ENCODE measurements at places on chromosomes 12 and 14.

GRCh38 chr12:117002051-117002817 is 91.5 kb downstream of the FBXW8 start:
- no peak for ATAC-seq
- H3K4me3 ChIP-seq = no peak overlapping the region
- H3K4me1 ChIP-seq = no peaks in the 10 kb centered on the region
- H3K27ac ChIP-seq = no peak overlapping the region
- H3K27me3 ChIP-seq = no peaks in the 10 kb centered on the region
- no peaks in the 10 kb centered on the region for H3K36me3 ChIP-seq

DNA sequence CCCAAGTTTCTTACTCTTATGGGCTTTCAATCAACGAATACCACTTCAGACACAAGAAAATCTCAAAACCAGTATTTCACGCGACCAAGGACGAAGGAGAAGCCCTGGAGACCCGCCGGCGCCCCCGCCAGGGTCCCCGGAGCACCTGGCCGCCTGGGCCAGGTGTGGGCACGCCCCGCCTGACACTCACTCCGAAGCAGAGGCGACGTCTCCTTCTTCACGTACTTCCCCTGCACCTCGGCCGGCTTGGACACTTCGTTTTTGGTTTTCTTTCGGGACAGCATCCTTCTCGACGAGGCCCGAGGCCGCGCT is 466 bp downstream of the SAV1 start:
- peaks cover 33% of the 10 kb centered on the region for H3K36me3 ChIP-seq
- H3K4me3 ChIP-seq = no peak overlapping the region
- H3K4me1 ChIP-seq = no peaks in the 10 kb centered on the region
- H3K27me3 ChIP-seq = no peaks in the 10 kb centered on the region

DNA sequence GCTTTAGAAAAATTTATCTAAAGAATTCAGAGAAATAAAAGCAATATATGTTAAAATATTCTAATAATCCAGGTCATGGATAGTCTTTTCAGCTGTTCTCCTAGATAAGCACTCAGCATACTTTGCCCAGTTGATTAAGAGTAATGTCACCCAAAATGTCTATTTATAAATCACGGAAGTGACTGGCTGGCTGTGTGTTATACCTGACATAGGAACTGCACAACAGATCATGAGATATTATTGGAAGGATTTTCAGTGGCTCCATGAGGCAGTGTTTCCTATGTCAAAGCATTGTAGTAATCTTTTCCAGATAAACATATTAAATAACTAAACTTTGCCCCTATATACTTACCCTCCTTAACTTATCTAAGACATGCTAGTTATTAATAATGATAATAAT is 128.8 kb downstream of the ITPR2 start:
- H3K4me3 ChIP-seq = no peak overlapping the region
- no peaks in the 10 kb centered on the region for H3K27me3 ChIP-seq
- peaks cover 7% of the 10 kb centered on the region for H3K36me3 ChIP-seq
- H3K4me1 ChIP-seq = no peaks in the 10 kb centered on the region
- no peak overlapping the region for H3K27ac ChIP-seq
- ATAC-seq = no peak

GRCh38 chr14:88281447-88281846 is 41.6 kb downstream of the KCNK10 start:
- peaks cover 31% of the 10 kb centered on the region for H3K27me3 ChIP-seq
- no peaks in the 10 kb centered on the region for H3K4me1 ChIP-seq
- H3K27ac ChIP-seq = no peak overlapping the region
- ATAC-seq = no peak
- H3K4me3 ChIP-seq = no peak overlapping the region

Data from activated T-helper 17 cell treated with anti-CD3 and anti-CD28 coated beads, Interleukin-2, amount 50 U/mL, for 72 hours (primary cell).